ENCODE measurements at places on chromosomes 5 and 9.

GRCh38 chr5:68657055-68657961 lies 436.5 kb upstream of the SLC30A5 start:
- no peaks in the 10 kb centered on the region for H3K27me3 ChIP-seq
- no peaks in the 10 kb centered on the region for H3K4me1 ChIP-seq
- H3K27ac ChIP-seq: no peak overlapping the region
- DNase-seq: no peak

GRCh38 chr9:71826279-71826678 lies 58.0 kb upstream of the CEMIP2 start:
- H3K36me3 ChIP-seq: no peaks in the 10 kb centered on the region
- no peak overlapping the region for H3K4me3 ChIP-seq
- H3K4me1 ChIP-seq: no peaks in the 10 kb centered on the region
- H3K27ac ChIP-seq: no peak overlapping the region
- no peaks in the 10 kb centered on the region for H3K27me3 ChIP-seq

DNA sequence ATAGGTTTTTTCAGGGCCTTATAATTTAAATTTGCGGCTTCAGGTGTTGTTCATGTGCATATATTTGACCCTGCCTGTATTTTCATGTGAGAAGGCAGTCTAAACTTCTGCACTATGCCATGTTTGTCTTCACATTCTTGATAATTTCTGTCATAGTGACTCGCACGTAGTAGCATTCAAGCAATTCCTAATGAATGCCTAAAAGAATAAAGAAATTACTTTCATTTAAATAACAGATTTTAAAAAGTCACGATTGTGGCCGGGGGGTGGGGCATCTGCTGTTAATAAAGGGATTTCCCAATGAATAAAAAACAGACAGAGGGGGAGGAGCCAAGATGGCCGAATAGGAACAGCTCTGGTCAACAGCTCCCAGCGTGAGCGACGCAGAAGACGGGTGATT lies 318.0 kb downstream of the ADAMTS6 start:
- H3K4me3 ChIP-seq: no peak overlapping the region
- DNase-seq: no peak
- H3K36me3 ChIP-seq: no peaks in the 10 kb centered on the region
- no peaks in the 10 kb centered on the region for H3K27me3 ChIP-seq
- no peaks in the 10 kb centered on the region for H3K4me1 ChIP-seq

DNA sequence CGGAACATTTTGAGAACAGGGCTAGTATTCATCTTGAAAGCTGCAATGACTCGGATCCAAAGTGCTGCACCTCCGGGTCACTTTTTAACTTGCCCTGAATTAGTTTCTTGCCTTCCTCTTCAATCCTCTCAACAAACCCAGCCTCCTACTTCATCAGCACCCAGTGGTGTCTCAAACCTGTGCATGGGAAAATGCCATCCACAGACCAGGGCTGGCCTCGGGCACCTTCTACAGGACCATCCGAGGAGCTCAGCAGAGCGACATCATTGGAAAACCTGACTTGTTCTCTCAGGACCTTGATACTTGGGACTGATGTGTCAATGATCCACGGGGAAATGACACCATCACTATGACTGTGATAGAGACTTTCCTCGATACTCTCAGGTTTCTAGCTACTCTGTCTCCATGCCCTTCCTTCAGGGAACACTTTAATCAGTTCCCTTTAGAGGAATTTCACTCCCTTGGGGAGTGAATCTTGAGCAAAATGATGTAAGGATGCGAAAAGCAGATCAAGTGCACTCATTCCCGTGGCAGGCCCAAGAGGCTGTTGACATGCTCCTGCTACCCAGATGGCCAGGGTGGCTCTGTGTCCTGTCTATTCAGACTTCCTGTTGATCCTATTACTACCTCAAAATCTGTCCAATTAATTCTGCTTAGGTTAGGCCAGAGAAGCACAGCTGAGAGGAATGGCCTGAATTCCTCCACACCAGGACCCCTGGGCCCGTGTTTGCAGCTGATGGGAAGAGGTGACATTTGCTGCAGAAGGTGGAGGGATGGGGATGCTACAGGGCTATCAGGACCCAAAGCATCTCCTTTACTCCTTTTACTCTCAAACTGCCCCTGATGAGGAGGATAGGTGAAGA lies 96.5 kb upstream of the SLC25A48 start:
- no peak overlapping the region for H3K4me3 ChIP-seq
- H3K36me3 ChIP-seq: no peaks in the 10 kb centered on the region

GRCh38 chr9:113219186-113219936 lies 1.7 kb downstream of the FKBP15 start:
- H3K4me3 ChIP-seq: peak overlapping the region; percentile 73
- no peak for DNase-seq
- H3K36me3 ChIP-seq: peaks cover under 1% of the 10 kb centered on the region
- peak overlapping the region; percentile 85 for H3K27ac ChIP-seq
- no peaks in the 10 kb centered on the region for H3K27me3 ChIP-seq

- DNase-seq: peak; percentile 62
- H3K27ac ChIP-seq: peak overlapping the region; percentile 89
- peaks cover 52% of the 10 kb centered on the region for H3K4me1 ChIP-seq
- H3K4me3 ChIP-seq: peak overlapping the region; percentile 72
These were observed 2.0 kb downstream of the NR2F1-AS1 start for GRCh38 chr5:93578813-93579691.

DNA sequence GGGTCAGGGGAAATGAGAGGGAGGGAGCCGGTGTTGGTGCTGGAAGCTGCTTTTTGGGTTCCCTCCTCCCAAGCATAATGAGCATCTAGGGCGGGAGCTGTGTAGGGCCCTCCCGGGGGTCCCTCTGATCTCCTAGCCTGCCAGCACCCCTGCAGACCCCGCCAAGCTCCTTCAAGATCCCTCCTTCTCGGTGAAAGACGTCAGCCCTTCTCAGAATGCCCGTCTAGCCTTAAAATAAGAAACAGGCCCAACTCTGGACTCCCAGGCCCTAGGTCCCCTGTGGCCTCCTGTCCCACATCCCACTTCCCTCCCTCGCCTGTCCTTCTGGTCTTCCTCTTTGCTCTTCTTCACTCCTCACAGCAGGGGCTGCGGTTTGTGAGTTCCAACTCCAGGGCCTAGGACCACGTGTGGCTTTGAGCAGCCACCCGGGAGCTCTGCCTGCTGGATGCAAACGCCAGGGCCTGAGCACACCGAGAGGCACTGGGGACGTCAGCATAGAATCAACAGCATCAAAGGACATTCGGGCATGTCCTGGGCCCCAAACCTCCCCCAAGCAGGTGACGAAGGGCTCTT lies 8.8 kb upstream of the SCGB3A1 start:
- H3K36me3 ChIP-seq: no peaks in the 10 kb centered on the region
- H3K4me1 ChIP-seq: no peaks in the 10 kb centered on the region
- no peaks in the 10 kb centered on the region for H3K27me3 ChIP-seq
- H3K27ac ChIP-seq: peak overlapping the region; percentile 31

GRCh38 chr5:97839341-97840086 lies 656.5 kb upstream of the RIOK2 start:
- no peak overlapping the region for H3K27ac ChIP-seq
- no peak overlapping the region for H3K4me3 ChIP-seq
- no peaks in the 10 kb centered on the region for H3K4me1 ChIP-seq
- H3K36me3 ChIP-seq: no peaks in the 10 kb centered on the region
- no peak for DNase-seq

- peak overlapping the region; percentile 25 for H3K4me3 ChIP-seq
- peaks cover 64% of the 10 kb centered on the region for H3K27me3 ChIP-seq
- peaks cover 33% of the 10 kb centered on the region for H3K4me1 ChIP-seq
- H3K36me3 ChIP-seq: no peaks in the 10 kb centered on the region
These were observed 3.3 kb upstream of the CDC20B start for GRCh38 chr5:55176176-55176818.

GRCh38 chr9:85056203-85056572 lies 386.7 kb downstream of the NTRK2 start:
- DNase-seq: no peak
- H3K4me3 ChIP-seq: no peak overlapping the region
- H3K4me1 ChIP-seq: no peaks in the 10 kb centered on the region
- no peaks in the 10 kb centered on the region for H3K27me3 ChIP-seq
- H3K27ac ChIP-seq: no peak overlapping the region
- no peaks in the 10 kb centered on the region for H3K36me3 ChIP-seq
